SJSA1 (cell line): ENCODE measurements at places on chromosomes 2 and 18.

- peak; percentile 93 for DNase-seq
Measured at GRCh38 chr2:120736624-120737339, 1.1 kb downstream of the GLI2 start.

DNA sequence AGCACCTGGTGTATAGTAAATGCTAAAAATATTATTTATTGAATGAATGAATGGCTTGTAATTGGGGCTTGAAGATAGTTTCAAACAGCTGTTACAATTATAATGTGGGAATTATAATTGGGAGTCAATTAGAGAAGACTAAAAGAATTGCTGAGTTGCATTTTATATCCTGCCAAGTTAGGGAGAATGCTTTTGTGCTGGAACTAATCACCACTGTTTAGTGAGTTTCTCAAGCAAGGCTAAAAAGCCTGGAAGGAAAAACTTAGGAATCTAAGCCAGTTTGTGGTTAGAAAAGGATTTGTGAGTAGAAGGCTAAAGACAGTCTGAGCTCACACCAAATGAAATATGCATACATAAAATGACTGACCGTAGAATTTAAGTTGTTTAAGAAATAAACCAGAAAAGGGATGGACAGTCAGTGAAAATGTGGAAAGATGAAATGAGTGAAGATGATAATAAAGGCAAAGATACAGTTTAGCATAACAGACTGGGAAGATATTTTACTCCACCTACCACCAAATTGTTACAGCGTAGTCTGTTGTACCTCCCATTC, 647.7 kb upstream of the FSHR start:
- no peak for DNase-seq

DNA sequence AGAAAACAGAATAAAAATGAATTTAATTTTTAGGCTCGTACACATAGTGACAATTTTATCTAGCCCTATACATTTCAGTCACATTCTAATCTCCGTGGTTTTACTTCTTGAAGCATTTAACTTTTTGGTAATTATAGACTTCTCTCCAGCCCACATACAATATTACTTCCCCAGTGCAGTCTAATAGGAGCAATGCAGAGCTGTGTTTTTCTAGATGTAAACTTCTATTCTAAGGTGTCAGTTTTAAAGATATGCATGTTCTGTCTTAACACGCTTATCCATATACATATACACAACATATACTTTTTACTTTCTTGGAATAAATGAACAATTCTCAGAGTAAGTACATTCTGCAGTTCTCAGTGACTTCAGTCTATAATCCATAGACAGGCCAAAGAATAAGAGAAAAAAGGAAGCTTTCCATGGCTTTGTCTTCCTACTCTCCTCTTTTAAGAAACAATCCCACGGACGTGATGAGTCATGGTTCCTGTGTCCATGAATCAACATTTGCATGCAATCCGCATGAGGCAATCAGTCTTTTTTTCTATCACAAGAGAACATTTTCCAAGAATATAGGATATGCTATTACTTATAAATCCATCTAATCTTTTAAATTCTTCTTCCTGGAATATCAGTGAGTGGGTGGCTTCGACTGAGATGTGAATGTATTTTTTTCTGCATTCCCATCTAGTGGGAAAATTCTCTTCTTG, 42.8 kb downstream of the CCDC102B start:
- peak; percentile 69 for DNase-seq

DNA sequence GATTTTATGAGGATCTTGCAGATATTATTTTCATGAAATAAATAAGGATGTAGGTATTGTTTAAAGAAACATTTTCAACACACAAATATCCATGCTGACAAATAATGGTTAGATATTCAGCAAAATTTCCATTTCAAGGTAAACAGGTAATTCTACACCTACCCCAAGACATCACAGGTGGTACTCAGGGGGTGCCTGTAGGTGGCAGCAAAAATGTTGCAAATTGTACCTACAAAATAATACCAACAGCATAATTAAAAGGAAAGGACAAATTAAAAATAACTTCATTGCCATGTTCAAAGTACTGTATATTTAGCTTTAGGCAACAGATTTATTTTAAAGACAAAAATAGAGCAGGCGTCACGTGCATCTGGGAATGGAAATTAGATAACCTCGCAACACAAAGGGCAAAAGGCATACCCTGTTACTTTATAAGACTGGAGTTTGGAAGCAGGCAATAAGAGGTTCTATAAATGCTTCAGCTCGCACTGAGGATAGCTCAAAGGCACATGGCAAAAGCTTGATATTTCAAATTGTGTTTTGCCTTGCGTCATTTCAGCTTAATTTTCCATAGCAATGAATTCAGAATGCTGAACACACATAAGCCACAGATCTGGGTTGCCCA, 630.5 kb downstream of the TDRD15 start:
- no peak for DNase-seq

- DNase-seq: no peak
Measured at GRCh38 chr2:176173567-176174381, 14.7 kb upstream of the HOXD1 start.

DNA sequence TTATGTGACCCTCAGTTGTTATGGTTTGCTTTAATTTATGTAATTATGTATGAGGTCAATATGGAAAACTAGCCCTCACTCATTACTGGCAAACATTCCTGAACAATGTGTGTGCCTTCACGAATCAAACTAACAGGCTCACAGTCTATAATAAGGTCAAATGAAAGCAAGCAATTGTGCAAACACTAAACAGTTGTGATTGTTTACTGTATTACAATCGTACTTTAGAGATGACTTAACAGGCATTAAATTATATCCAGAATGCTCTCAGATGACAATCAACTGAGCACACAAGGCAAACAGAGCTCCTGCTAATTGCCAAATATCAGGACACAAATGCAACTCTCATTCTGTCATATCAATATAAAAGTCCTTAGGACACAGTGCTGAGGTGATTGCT, 29.5 kb downstream of the COL5A2 start:
- no peak for DNase-seq

DNA sequence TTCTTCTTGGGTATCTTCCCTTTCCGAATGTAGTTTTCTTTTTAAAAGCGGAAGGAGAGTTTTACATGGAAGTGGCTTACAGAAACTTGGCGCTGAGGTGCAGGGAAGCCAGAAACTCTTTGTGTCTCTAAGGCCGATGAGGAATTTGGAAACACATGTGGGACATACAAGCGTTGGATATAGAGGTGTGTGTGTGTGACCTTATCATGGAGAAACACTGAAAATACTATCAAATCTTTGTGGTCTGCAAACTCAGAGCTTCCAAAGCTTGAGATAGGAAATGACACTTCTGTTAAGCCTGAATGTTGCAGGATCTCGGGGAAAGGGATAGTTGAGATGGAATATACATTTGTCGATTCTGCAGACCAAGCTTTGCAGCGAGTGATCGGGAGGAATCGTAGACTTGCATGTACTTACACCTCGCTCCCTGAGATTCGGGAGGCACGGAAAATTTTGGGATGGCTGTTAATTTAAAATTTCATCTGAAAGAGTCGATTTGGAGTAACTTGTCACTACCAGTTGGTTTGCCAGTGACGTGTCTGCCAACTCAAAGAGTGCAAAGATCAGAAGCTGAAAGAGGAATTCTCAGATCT, 1.0 kb downstream of the NAB1 start:
- no peak for DNase-seq

DNA sequence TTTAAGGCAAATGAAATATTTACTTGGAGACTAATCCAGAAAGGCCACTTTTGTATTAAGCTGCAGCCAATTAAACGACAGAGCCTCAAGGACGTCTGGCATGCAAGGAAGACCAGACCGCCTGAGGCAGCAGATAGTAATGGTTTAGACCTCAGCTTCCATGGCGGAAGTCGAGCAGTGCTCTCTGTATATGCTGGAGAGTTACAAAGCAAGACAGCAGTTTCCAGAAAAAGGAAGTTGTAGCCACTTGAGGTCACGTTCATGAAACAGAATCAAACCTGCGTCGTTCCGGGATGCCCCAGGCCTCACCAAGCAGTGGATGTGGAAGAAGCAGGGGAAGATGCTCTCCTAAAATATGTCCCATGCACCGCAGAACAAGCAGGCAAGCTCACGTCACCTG, 142.0 kb downstream of the PTGR3 start:
- no peak for DNase-seq

DNA sequence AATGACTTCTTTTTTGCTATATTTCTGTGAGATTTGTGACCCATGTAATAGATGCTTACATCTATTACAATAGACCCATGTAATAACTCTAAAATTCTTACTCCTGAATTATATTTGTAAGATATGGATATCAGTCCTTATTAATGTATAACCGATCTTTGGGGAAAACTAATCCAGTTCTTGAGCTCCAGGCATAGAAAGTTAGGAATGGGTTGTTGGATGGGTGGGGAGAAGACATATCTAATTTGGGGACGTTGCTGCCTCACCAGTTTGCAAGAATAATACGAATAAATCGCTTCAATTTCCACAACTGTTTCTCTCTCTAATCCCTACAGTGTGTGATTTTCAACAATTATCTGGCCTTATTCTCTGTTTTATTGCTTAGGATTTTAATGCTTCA, 13.5 kb downstream of the CAVIN2 start:
- DNase-seq: no peak

DNA sequence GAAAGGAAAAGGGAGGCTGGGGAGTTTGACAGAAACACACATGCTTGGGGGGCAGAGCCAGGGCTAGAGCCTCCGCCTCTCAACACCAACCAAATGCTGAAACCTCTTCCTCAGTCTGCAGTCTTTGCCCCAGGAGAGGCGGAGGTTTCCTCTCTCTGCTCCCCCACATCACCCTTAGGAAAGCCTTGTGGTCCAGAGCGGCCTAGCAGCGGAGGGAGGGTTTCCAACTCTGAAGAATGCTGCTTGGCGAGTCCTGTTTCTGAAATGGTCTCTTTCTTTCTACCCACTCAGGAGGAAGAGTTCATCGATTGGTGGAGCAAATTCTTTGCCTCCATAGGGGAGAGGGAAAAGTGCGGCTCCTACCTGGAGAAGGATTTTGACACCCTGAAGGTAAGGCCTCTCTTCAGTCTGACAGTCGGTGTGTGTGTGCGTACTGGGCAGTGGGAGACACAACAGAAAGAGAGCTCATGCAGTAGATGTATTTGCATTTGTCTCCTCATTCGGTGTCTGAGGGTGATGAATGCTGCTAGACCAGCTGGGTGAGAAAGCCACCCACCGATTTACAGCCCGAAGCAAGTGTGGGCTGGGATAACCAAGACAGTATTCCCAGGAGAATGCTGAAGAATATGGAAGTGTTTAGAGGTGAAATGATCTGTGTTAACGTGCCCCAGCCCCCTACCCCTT, 190.5 kb downstream of the DYSF start:
- no peak for DNase-seq

DNA sequence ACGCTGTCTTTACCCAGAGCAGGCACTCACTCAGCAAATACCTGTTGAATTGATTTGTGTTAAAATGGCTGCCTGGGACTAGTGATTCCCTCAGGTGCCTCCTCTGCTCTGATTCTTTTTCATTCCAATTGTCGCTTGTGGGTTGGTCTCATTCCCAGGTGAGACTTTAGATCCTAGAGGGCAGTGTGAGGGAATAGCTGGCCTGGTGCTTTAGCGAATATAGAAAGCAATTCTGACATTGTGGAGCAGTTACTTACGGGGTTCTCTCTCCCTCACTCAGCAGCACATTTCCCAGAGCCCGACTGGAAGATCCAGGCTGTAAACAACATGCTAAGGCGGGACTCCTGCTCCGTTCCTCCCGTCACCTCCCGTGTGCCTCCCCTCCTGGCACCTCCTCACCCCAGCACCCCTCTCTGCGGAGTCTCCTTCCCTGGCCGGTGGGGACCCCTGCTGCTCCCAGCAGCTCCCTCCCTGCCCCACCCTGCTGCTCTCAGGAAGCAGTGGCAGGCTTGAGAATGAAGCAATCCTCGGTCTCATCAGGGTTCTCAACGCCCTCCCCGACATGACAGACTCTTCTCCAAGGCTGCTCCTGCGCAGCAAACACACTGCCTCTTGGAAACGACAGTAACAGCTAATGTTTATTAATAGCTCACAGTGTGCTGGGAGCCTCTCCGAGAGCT, 26.9 kb downstream of the CELF4 start:
- DNase-seq: no peak
